ENCODE measurements at places on chromosomes 5 and 9.

DNA sequence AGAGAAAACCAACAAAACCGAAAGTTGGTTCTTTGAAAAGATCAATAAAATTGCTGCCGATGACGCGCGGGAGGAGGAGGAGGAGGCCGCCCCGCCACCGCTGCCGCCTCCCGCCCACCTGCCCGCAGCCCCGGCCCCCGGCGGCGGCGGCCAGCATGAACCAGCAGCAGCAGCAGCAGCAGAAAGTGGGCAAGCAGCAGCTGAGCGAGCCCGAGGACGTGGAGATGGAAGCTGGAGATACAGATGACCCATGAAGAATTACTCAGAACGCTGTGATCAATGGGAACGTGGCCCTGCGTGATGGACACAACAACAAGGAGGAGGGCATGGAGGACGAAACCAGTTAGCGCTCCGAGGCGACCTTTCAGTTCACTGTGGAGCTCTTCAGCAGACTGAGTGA lies 53.9 kb upstream of the EFNA5 start:
- DNase-seq, result no peak

DNA sequence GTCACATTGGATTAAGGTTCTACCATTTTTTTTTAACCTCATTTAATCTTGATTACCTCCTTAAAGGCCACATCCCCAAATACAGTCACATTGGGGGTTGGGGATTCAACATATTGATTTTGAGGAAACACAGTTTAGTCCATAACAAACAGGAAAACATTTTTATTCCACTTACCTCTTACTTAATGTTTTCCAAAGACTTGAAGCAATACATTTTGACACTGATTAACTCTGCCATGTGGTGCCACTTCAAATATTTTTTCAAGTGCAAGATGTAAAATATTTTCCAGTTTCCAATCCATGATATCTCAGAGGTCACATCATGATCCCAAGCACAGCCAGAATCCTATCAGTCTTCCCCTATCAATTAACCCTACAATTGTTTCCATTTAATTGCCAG lies 548.0 kb downstream of the CSNK1G3 start:
- no peak for DNase-seq

DNA sequence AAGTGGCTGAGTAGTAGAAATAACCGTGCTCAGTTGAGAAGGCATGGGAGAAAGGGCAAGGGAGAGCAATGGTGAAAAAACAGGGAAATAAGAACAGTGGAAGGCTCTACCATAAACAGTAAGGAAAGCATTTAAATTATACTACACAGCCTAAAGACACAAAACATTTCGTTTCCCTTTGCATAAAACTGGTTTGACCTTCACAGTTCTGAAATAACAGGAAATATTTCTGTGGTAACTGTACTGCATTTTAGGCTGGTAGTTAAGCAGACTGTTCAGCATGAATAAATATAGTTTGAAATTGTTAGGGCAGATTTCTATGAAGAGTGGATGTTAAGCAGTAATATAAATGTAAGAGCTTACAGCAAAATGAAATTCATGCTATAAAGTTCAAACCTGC lies 147.5 kb downstream of the CSNK1G3 start:
- DNase-seq, result no peak

DNA sequence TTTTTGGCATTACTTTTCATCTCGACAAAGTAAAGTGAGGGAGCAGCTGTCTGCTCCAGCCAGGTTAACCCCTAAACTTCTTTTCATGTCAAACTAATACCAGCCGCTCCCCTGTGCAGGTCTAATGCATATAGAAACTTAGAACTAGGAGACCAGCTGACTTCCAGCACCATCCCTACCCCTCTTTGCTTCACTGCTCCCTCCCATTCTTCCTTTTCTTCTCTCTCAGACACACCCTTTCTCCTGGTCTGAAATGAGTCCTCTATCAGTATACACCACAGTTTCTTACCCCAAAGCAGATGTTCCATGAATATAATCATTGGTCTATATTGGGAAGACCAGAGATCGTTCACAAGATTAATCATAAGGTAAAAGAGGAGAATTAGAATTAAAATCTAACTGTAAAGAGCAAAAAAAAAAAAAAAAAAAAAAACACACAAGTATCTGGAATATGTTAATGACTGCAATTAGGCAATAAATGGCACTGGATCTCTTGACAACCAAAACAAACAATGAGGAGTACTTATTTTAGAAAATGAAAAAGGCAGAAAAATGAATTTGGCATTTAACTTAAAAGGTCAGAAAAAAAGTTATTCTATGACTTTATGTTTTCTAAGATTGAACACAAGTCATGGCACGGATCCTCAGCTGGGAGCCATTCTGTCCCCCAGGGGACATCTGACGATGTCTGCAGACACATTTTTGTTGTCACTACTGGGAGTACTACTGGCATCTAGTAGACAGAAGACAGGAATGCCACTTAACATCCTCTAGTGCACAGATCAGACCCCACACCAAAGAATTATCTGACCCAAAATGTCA lies 209.8 kb downstream of the PJA2 start:
- DNase-seq, result no peak

DNA sequence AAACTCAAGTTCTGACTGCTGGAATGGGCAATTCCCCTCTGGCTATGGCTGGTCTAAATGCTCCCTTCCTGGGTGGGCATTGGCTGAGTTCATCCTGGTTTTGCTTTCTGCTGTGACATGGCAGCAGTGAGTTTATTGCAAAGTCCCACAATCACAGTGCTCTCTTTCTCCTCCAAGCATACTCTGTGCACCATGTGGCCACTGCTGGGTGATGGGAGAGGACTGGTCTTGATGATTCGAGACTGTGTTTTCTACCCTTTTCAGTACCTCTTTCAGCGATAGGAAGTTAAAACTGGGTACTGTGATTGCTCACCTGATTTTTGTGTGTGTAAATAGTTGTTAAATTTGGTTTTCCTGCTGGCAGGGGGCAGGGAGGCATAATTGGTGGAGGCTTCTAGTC lies 49.7 kb downstream of the FER start:
- no peak for DNase-seq

GRCh38 chr9:127058011-127058644 lies 64.3 kb downstream of the ANGPTL2 start:
- no peak for DNase-seq

DNA sequence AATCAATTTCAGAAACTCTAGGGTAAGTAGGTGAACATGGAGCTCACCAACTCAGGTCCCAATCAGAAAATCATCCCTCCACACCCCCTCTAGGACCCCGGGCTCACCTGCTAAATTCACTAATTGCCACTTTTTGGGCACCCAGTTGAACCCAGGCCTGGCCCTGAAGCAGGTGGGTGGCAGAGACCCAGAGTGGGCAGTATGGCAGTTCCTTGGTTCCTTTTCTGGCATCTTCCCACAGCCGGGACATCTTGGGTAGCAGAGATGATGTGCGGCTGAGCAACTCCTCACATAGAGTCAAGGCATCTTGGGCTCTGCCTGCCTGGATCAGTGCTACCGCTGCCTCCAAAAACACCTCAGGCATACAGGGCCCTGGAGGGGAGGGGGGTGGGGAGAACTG lies 2.9 kb upstream of the VCP start:
- DNase-seq, result no peak

DNA sequence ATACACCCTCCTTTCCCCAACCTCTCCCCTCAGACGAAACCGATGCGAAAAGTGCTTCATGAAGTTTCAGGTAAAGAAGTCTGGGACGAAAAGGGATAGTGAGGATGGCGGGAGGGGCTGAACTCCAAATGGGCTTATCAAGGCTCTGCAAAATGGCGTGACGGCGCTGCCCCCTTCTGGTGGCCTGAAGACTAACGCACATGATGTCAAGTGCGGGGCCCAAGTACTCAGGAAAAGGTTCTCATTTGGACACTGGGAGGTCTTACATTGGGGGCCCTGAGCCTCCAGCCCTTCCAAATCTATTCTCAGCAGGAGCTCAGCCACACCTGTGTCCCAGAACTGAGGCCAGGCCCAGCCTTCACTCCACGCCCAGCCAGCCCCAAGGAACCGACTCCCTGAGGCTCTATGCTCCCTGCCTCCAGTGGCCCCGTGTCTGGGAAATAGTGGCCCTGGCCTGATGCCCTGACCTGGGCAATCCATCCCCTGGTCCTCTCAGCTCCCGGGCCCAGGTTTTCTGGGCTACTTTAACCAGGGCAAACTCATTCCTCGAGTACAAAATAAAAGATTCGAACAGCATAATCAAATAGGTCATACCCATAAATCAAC lies 119.9 kb downstream of the KCNIP1 start:
- no peak for DNase-seq

DNA sequence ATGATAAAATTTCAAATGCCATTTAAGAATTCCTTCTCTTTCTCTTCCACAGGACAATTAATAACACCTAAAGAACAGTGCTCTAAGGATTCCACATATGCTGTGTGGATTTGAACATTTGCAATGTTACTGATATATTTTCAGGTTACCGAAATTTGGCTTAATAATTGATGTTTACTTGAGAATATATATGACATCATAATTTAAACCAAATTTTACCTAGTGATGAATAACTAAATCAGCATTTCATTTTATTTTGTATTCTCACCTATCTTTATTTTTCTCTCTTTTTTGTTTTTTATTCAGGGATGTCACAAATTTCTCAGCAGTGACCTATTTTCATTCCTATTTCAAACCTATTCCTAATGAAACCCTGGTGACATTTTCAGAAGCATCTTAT lies 429.6 kb downstream of the SLCO4C1 start:
- DNase-seq, result no peak

GRCh38 chr5:390623-391491 lies 52.1 kb upstream of the EXOC3 start:
- DNase-seq, result no peak

DNA sequence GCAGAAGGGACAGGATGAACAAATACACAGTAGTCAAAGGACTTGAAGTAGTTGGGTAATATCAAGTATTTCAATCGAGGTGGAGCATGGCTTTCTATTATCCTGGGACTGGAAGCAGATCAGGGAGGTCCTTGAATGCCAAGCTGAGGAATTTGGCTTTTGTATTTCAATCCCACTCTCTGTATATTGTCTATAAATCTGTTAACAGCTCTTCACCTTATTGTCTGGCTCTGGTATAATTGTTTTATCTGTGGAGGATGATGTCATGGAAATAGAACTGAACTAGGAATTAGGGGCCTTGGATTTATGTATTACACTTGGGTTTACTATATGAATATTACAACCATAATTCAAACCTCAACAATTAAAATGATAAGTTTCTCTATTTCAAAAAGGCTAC lies 6.3 kb upstream of the ADAMTSL1 start:
- no peak for DNase-seq

- no peak for DNase-seq
These were observed 111.0 kb upstream of the PTCH1 start for GRCh38 chr9:95627802-95628201.

DNA sequence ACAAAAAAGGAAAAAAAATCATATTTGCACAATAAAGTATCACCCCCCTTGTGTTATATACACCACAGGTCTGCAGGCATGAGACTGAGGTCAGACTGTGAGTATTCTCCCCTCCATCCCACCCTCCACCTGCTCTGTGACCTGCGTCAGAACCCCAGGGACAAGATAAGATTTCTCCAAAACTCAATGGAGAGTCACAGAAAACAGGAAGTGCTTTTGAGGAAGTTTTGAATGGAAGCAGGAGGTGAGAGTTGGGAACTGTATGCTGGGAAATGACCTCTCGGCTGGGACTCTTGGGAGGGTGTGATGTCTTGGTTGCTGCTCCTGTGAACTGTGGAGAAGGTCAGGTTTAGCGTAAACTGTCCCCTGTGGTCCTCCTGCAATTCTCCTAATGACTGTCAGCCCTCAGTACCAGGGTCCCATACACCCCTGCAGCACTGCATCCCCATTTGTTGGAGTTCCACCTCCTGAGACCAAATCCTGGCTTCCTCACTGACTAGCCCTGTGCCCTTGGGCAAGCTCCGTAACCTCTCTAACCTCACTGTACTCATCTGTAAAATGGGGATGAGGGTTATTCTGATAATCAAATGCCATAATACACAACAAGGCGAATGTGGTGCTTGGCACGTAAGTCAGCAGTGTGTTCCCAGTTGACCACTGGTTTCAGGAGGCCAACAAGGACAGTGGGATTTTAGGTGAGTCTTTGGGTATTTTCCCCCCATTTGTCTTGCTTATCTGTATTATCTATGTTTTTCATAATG lies 6.9 kb upstream of the CTSL start:
- no peak for DNase-seq

DNA sequence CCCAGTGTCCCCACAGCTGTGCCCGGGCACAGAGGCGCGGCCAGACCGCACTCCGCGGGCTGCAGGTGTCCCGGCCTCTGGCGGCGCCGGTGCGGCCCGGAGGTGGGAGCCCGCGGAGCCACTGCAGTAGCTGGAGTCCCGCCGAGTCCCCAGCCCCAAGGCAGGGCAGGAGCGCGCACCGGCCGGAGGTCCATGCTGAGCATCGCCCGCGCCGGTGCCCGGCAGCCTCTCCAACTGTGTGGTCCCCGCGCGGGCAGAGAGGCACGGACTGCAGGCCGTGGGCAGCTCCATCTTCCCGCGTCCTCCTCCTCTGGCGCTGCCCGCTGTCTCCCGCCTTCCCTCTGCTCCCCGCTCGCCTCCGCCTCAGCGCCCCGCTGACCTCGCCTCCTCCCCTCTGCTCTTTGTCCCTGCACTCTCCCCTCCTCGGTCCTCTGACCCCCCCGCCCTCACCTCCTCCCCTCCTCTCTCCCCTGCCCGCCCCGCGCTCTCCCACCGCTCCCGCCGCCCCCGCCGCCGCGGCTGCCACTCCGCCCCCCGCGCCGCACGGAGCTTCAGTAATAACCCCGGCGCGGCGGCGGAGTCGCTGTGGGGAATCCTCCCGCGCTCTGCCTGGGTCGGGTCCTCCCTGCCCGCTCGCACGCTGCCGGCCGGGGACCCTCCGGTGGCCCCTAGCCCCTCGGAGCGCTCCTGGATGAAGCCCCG lies at the start of gene ADAMTS16:
ADAMTS16 (plus strand) TSS at position 554 of the 702 bp plus-strand sequence; CDS start at position 692, 138 bp downstream.
- no peak for DNase-seq

GRCh38 chr9:127163409-127163808 lies 41.0 kb upstream of the ANGPTL2 start:
- no peak for DNase-seq

DNA sequence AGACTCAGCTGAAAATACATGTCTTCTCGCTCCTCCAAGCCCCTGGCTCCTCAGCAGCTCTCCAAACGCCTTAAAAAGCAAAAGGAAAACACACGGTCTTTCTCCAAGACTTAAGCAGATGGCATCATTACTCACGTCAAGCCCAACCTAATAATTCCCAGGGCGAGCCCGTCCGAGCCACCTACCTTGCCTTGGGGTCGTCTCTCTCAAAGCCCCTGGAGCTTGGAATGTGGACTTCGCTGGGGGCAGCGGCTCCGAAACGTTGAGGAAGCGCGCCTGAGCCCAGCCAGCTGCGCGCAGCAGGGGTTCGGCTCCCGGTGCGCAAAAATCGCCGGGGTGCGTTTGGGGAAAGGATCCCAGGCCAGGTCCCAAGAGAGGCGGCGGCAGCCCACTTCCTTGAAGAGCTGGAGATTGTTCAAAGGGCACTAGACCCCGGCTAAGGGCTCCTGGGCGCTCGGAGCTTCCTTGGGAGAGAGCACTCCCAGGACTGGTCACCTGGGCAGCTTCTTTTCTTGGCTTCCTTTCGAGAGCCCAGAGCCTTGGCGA lies 395 bp downstream of the DRD1 start:
- DNase-seq, result no peak

DNA sequence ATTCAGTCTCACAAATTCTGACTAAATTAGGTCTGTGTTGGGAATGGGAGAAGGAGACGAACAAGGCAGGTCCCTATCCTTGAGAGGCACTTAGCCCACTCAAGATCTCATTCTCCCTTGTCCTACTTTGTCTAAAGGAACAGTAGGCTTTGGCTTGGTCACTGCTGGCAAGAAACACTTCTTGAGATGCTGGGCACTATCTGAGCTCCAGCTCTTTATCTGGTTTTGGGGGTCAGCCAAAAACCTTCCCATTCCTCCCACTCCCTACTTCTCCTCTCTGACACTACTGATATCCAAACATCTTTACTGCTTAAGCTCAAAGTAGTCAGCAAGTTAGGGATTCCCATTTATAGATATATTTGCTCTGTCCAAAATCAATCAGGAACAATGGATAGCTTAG lies 155.2 kb downstream of the MAPKAP1 start:
- DNase-seq, result no peak
